ENCODE measurements at places on chromosomes 16 and 17.

DNA sequence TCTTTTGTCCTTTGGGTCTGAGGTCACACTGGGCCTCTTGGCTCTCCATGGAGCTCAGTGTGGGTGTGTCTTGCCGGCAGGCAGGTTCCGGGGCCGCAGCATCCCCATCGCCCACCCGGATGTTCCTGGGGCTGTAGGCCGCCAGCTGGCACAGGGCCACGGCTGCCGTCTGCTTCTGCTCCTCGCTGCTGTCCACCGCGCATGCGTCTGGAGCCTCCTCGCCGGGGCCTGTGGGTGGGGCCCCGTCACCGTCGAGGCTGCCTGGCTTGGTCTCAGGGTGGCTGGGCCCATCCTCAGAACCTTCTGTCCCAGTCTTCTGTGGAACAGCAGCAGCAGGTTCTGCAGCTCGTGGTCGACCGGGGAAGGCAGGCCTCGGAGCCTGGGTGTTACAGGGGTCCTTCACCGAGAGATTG, 9.6 kb downstream of the ZNF750 start:
- H3K4me3 ChIP-seq, result no peak overlapping the region
- H3K36me3 ChIP-seq, result no peaks in the 10 kb centered on the region
- no peak overlapping the region for H3K27ac ChIP-seq
- no peak for DNase-seq
- no peaks in the 10 kb centered on the region for H3K4me1 ChIP-seq

- no peak overlapping the region for H3K27ac ChIP-seq
- no peaks in the 10 kb centered on the region for H3K4me1 ChIP-seq
- H3K27me3 ChIP-seq, result no peaks in the 10 kb centered on the region
- H3K4me3 ChIP-seq, result no peak overlapping the region
- H3K36me3 ChIP-seq, result no peaks in the 10 kb centered on the region
- DNase-seq, result no peak
Observed at GRCh38 chr17:31413874-31414549, 22.5 kb downstream of the RAB11FIP4 start.

- no peaks in the 10 kb centered on the region for H3K4me1 ChIP-seq
- H3K4me3 ChIP-seq, result no peak overlapping the region
- H3K36me3 ChIP-seq, result no peaks in the 10 kb centered on the region
- H3K27me3 ChIP-seq, result peaks cover 2% of the 10 kb centered on the region
Observed at GRCh38 chr16:86171329-86171728, 272.4 kb downstream of the IRF8 start.

DNA sequence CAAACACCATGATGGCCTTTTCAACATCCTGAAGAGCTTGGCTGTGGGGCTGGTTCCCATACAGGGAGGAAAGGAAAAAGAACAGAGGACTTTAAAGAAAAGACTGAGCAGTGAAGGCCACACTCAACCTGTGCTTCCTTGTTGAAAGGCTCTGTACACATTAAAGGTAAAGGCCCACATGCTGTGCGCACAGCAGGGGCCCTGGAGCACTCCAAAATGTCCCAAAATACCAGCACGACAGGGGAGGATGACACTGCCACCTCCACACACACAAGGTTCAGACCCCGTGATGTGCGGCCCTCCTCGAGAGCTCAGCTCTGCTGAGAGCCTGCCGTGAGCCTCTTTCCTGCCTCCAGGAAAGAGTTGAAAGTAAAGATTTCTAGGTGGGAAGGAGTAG, 36.5 kb downstream of the FANCA start:
- no peak overlapping the region for H3K27ac ChIP-seq
- no peaks in the 10 kb centered on the region for H3K4me1 ChIP-seq
- H3K36me3 ChIP-seq, result peaks cover 7% of the 10 kb centered on the region

GRCh38 chr16:12009462-12009861, 32.9 kb downstream of the SNX29 start:
- no peak for DNase-seq
- no peak overlapping the region for H3K27ac ChIP-seq
- H3K36me3 ChIP-seq, result no peaks in the 10 kb centered on the region

GRCh38 chr16:1362807-1363206, 11.1 kb downstream of the GNPTG start:
- H3K4me1 ChIP-seq, result no peaks in the 10 kb centered on the region
- no peak for DNase-seq
- no peak overlapping the region for H3K4me3 ChIP-seq

- H3K27ac ChIP-seq, result peak overlapping the region; percentile 73
- no peak overlapping the region for H3K4me3 ChIP-seq
- no peaks in the 10 kb centered on the region for H3K27me3 ChIP-seq
- no peaks in the 10 kb centered on the region for H3K36me3 ChIP-seq
- peaks cover 50% of the 10 kb centered on the region for H3K4me1 ChIP-seq
- DNase-seq, result no peak
Observed at GRCh38 chr16:56912746-56913708, 18.9 kb upstream of the HERPUD1 start.

Measured in Caco-2 (cell line).